Smooth muscle cell of bladder (primary cell): ENCODE measurements at places on chromosomes 1 and 21. TPM values are rescaled to one million over a fixed set of nuclear protein-coding genes. Genes with fewer than 3 reads are reported as not detected.

Gene GSTM4
- total RNA-seq = 14.8 and 18.4 TPM in 2 replicates

Gene DPM3
- 45.9 and 52.1 TPM in 2 replicates for total RNA-seq

Gene NMNAT2
- total RNA-seq = 0.18 and 0.28 TPM in 2 replicates

Gene KIAA0040
- under 0.01 and 0.14 TPM in 2 replicates for total RNA-seq

Gene FCRL4
- not detected in 2 replicates for total RNA-seq
